Fibroblast of villous mesenchyme (primary cell): ENCODE measurements at places on chromosomes 7 and 10.

GRCh38 chr10:3460420-3461128, 288.0 kb upstream of the PITRM1 start:
- DNase-seq = no peak

- no peak for DNase-seq
Measured at GRCh38 chr10:64368298-64368697, 847.1 kb downstream of the REEP3 start.

DNA sequence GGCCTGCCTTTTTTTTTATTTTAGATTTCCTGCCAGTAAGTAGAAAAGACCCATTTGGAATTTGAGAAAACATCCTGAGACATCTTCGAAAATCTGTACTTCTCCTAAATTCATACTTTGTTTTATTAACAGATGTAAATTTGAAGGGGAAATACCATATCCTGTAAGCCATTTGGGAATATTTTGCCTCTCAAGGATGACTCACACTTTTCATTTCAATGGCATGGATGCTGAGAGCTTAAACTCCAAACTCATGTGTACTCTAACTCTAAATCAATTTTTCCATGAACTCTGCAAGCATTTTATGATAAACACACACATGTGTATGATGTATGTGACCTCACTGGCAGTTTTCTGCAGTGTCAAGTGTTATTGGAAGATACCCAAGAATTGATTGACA, 89.0 kb downstream of the SEMA3A start:
- no peak for DNase-seq

- DNase-seq = peak; percentile 14
Measured at GRCh38 chr7:127578036-127578684, 7.2 kb downstream of the GCC1 start.

DNA sequence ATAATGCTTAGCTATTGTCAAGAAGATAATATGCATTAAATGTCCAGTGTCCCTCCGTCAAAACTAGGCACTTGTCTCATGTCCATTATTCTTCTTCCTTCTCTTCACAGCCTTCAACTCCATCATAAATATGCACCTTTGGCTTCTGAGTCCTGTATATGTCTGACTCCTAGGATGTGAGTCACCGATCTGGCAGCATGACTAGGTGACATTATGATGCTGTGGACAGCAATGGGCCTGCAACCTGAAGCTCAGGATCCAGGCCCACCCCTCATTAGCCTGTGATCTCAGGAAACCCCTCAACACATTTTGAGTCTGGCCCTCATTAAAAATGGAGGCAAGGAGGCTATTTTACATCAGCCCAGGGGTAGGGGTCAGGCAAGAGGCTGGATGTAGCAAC, 362.5 kb upstream of the ZMIZ1 start:
- no peak for DNase-seq

- peak; percentile 47 for DNase-seq
Measured at GRCh38 chr10:89458784-89459183, 44.4 kb downstream of the IFIT5 start.

- DNase-seq = no peak
Measured at GRCh38 chr10:98340261-98340939, 72.4 kb upstream of the LOXL4 start.
